ENCODE measurements at places on chromosomes 1 and 21.

- no peaks in the 10 kb centered on the region for H3K27me3 ChIP-seq
- H3K4me1 ChIP-seq = no peaks in the 10 kb centered on the region
- no peak for DNase-seq
- H3K27ac ChIP-seq = no peak overlapping the region
These were observed 19.6 kb upstream of the ZNF648 start for GRCh38 chr1:182080955-182081582.

DNA sequence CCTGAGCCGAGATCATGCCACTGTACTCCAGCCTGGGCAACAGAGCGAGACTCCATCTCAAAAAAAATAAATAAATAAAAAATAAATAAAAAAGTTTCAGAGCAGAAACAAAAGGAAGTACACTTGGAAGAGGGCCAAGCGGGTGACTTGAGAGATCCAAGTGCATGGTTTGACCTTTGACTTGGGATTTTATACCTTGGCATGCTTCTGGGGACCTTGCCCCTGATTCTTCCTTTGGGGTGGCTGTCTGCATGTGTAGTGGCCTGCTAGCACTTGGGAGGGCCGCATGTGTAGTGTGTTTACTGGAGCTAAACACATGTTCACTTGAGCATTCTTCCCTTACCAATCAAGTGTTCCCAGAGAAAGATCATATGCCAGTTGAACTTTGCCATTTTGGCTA, 114.0 kb downstream of the DTL start:
- H3K27me3 ChIP-seq = no peaks in the 10 kb centered on the region
- H3K27ac ChIP-seq = no peak overlapping the region
- no peak overlapping the region for H3K4me3 ChIP-seq
- H3K4me1 ChIP-seq = no peaks in the 10 kb centered on the region
- no peaks in the 10 kb centered on the region for H3K36me3 ChIP-seq

DNA sequence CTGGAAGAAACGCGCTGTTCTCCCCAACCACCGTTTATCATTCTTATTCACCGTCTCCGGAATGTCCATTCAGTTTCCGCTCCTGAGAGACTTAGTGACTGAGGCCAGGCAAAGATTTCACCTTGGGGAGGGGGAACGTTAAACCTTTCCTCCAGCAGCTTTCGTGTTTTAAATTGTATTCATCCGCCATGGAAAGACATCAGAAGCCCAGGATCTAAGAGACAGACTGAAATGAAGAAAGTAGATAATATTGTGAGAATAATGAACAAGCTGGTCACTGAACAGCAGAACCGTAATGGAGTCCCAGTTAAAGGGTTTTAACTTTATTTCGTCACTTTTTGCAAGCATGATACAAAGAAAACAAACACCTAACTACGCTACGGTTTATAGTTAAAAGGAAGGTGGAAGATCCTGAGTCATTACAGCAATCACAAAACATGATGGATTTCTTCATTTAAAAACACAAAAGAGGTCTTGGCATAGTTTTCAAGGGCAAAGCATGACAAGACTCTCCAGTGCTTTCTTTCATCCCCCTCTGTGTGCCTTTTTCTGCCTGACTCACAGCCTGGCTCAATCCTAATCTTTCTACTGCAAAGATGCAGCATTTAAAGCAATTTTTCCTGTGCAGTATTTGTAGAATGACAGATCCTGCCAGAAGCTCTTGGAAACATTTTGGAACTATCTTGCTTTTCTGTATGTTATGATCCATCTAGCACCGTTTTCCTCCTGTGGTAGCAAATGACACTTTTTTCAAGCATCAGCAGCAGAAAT, 722 bp upstream of the SLC19A2 start:
- H3K27me3 ChIP-seq = no peaks in the 10 kb centered on the region
- H3K36me3 ChIP-seq = no peaks in the 10 kb centered on the region
- H3K27ac ChIP-seq = no peak overlapping the region
- peaks cover 2% of the 10 kb centered on the region for H3K4me1 ChIP-seq
- DNase-seq = no peak

- no peaks in the 10 kb centered on the region for H3K4me1 ChIP-seq
- no peaks in the 10 kb centered on the region for H3K27me3 ChIP-seq
- H3K36me3 ChIP-seq = no peaks in the 10 kb centered on the region
- DNase-seq = no peak
These were observed 37.0 kb downstream of the S100A6 start for GRCh38 chr1:153498746-153499145.

GRCh38 chr21:33914188-33914587, 1.4 kb downstream of the ATP5PO start:
- no peaks in the 10 kb centered on the region for H3K4me1 ChIP-seq
- no peak overlapping the region for H3K4me3 ChIP-seq
- no peak overlapping the region for H3K27ac ChIP-seq
- peaks cover 7% of the 10 kb centered on the region for H3K36me3 ChIP-seq
- no peaks in the 10 kb centered on the region for H3K27me3 ChIP-seq

DNA sequence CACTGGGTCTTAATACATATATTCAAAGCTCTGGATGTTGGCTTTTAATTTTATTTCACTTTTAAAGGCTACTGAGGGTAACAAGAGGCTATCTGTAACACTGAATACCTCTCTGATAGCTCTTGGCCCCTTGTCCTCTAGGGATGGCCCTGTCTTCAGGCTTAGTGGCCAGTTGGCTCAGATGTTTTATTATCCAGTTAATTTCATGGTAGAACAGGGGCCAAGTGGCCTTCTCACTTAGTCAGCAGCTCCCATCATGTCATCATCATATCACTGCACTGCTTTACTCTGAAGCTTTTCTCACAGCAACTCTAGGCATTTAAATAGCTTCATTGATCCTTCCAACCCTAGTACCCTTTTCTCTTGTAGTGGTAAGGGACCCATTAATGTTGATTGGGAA, 40.2 kb upstream of the MACF1 start:
- no peak overlapping the region for H3K27ac ChIP-seq
- no peak for DNase-seq
- no peak overlapping the region for H3K4me3 ChIP-seq
- peaks cover 8% of the 10 kb centered on the region for H3K4me1 ChIP-seq
- no peaks in the 10 kb centered on the region for H3K27me3 ChIP-seq

GRCh38 chr1:20371411-20371810, 80.7 kb downstream of the VWA5B1 start:
- H3K27ac ChIP-seq = no peak overlapping the region
- H3K27me3 ChIP-seq = peaks cover 10% of the 10 kb centered on the region
- no peak overlapping the region for H3K4me3 ChIP-seq
- H3K4me1 ChIP-seq = no peaks in the 10 kb centered on the region
- no peaks in the 10 kb centered on the region for H3K36me3 ChIP-seq

Data from iPS DF 6.9 (cell line).